NCI-H2081 (cell line): ENCODE measurements at places on chromosomes 12 and 14.

DNA sequence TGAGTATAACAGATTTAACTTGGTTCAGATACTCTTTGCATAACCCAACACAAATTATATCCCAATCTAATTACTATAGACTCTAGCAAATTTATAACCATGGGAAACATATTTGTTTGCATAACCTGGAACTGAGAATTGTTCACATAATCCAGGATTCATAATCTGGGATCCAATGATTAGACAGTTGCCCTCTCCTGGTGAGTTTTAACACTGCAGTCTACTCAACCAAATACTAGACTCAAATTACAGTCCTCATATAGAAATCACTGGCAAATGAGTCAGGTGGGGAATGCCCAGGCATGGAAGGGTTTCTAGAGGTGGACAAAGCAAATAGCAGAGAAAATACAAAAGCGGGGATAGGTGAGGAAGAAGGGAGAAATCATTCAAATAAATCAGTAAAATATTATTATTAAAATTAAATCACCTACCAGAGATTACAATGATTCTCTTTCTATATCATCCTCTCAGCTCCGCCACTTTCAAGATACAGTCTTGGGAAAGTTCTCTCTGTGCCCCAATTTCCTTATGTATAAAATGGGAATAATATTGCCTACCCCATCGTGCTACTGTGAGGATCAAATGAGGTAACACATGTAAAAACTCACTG lies 9.4 kb downstream of the GCH1 start:
- peak; percentile 63 for DNase-seq

- no peak for DNase-seq
Observed at GRCh38 chr14:54200726-54201125, 196.1 kb upstream of the CDKN3 start.

GRCh38 chr12:113252494-113252893 lies 31.2 kb downstream of the TPCN1 start:
- DNase-seq, result no peak

DNA sequence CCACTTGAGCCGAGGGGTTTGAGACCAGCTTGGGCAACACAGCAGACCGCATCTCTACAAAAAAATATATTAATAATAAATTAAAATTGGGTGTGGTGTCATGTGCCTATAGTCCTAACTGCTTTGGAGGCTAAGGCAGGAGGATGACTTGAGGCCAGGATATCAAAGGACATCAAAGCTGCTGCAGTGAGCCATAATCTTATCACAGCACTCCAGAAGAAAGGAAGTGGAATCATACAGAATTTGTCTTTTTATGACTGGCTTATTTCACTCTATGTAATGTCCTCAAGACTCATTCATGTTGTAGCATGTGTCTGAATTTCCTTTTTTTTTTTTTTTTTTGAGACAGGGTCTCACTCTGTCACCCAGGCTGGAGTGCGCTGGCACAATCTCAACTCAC lies 43.9 kb upstream of the NUDT4 start:
- no peak for DNase-seq

- DNase-seq, result no peak
Observed at GRCh38 chr14:67192366-67192765, 3.1 kb downstream of the GARIN2 start.

DNA sequence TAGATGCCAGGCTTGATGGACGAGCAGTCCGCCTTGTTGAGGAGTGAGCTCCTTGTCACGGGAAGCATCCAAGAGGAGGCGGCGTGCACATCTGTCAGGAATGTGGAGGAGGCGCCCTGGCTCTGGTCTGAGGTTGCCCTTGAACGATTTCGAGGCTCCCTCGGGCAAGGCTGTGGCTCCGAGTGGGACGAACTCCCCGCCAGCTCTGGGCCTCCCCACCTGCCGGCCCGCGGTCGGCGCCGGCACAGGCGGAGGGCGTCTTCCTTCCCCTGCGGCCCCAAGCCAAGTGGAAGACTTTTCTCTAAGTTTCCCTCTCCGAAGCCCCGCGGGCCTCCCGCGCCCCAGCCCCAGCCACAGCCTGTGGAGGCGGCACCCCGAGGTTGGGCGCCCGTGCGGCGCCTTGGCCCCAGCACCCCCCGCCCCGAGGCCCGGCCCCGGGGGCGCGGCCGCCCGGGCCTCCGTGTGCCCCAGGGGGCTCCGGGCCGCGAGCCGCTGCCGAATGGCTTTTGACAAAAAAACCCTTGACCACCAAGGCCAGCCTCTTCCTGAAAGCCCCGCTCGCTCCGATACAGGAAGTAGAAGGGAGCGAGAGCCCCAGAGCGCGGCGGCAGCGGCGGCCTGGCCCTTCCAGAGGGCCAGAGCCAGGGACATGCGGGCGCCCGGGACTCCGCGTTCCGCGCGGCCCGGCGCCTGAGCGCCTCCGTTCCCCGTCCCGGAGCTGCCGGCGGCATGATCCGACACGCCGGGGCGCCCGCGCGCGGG lies at the start of gene RIN3:
Gene RIN3 (plus strand): TSS at position 578 of the 762 bp plus-strand sequence. CDS start 152 bp downstream, at position 730.
- DNase-seq, result no peak

- DNase-seq, result no peak
Observed at GRCh38 chr12:9361879-9362326, 153.7 kb upstream of the PZP start.

GRCh38 chr12:1890810-1891209 lies 27.6 kb downstream of the CACNA2D4 start:
- no peak for DNase-seq

GRCh38 chr12:107523775-107524535 lies 161.6 kb upstream of the PWP1 start:
- peak; percentile 87 for DNase-seq

DNA sequence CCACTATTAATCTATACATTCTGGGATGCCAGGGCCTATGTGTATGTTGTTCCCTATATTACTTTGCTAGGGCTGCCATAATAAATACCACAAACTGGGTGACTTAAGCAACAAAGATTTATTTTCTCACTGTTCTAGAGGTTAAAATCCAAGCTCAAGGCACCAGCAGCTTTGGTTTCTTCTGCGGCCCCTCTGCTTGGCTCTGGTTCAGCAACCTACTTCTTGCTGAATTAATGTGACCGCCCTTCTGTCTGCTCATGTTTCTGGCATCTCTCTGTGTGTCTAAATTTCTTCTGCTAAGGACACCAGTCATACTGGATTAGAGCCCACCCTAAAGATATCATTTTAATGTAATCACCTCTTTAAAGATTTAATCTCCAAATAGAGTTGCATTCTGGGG lies 84.7 kb downstream of the ZNF664 start:
- no peak for DNase-seq

- DNase-seq, result no peak
Observed at GRCh38 chr12:85457016-85457415, 177.0 kb downstream of the ALX1 start.

- no peak for DNase-seq
Observed at GRCh38 chr12:79422060-79422812, 268.5 kb downstream of the PAWR start.

DNA sequence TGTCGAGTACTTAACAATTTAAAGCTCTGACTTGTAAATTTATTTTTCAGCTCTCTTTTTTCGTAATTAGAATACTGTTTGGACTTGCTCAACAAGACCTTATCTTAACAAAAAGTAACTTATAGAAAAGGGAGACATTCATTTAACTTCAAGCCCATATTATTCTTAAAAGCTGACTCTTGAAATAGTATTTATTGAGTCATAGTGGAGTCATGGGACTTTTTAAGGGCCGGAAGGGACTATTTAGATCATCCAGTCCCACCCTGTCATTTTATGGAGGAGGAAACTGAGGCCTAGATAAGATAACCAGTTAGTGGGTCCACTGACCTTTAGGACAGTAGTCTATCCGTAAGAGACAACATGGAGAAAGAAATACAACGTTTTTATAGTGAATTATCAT lies 1.5 kb downstream of the RAP1B start:
- no peak for DNase-seq

DNA sequence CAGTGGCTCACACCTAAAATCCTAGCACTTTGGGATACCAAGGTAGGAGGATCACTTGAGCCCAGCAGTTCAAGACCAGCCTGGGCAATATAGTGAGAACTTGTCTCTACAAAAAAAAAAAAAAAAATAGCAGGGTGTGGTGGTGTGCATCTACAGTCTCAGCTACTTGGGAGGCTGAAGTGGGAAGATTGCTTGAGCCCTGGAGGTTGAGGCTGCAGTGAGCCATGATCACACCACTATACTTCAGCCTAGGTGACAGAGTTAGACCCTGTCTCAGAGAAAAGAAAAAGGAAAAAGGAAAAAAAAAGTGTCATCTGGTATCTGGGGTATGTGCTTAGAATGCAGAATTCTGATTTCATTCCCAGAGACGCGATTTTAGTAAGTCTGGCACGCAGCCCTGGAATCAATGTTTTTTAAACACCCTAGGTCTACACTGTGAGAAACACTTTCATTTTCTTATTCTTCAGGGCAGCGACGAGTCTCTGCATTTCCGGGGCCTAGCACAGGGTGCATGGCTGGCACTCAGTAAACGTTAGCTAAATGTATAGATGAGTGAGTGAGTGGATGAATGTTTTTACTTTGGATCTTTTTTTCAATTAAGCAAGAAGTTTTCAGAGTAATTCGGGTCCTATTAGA lies 243.8 kb upstream of the PWP1 start:
- no peak for DNase-seq

GRCh38 chr12:22689876-22690275 lies 64.9 kb downstream of the ETNK1 start:
- DNase-seq, result no peak

GRCh38 chr12:47901718-47902093 lies 3.1 kb downstream of the VDR start:
- no peak for DNase-seq

- no peak for DNase-seq
Observed at GRCh38 chr14:73358187-73358586, 100.2 kb downstream of the NUMB start.

- no peak for DNase-seq
Observed at GRCh38 chr14:99121319-99121875, 150.6 kb downstream of the BCL11B start.

GRCh38 chr12:48938805-48939204 lies 13.5 kb upstream of the FKBP11 start:
- no peak for DNase-seq

GRCh38 chr12:123919980-123920360 lies 52.7 kb downstream of the CCDC92 start:
- DNase-seq, result no peak

DNA sequence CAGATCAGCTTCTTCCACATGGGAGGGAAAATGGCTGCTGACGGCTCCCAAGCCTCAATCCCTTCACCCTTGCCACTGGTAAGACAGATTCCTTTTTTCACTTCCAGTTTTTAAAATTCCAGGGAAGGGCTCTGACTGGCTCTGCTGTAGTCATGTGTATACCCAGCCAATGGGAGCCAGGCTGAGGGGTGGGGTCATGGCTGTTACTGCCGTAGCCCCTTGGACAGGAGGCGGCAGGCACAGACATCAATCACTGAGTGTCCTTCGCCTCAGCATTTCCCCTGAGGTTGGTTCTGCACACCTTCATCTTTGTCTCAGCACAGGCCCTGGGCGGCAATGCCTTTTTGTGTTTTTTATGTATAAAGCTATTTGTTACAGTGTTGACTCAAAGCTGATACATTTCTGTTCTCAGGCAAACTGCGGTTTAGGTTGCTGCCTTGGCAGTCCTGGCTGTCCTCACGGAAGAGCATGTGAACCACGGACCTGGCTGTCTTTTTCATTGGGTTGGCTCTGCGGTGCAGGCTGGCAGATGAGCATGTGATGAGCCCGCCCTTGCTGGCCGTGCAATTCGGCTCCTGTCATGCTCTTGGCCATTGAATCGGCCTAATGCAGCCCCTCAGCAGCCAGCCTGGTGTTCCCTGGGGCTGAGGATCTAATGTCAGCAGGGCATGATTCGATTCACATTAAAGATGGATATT lies 74.3 kb downstream of the PPM1A start:
- peak; percentile 13 for DNase-seq

GRCh38 chr14:53367644-53368026 lies 214.5 kb upstream of the DDHD1 start:
- DNase-seq, result no peak

- no peak for DNase-seq
Observed at GRCh38 chr12:125902991-125903390, 837.8 kb downstream of the AACS start.

GRCh38 chr12:75862692-75863471 lies 168.7 kb downstream of the PHLDA1 start:
- DNase-seq, result peak; percentile 20

GRCh38 chr12:38689704-38690103 lies 215.7 kb downstream of the CPNE8 start:
- DNase-seq, result no peak

DNA sequence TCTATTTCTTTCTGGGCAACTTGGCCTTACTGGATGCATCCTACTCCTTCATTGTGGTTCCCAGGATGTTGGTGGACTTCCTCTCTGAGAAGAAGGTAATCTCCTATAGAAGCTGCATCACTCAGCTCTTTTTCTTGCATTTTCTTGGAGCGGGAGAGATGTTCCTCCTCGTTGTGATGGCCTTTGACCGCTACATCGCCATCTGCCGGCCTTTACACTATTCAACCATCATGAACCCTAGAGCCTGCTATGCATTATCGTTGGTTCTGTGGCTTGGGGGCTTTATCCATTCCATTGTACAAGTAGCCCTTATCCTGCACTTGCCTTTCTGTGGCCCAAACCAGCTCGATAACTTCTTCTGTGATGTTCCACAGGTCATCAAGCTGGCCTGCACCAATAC lies 5.3 kb downstream of the OR4N5 start:
- DNase-seq, result no peak

GRCh38 chr14:54221971-54222370 lies 174.8 kb upstream of the CDKN3 start:
- no peak for DNase-seq

DNA sequence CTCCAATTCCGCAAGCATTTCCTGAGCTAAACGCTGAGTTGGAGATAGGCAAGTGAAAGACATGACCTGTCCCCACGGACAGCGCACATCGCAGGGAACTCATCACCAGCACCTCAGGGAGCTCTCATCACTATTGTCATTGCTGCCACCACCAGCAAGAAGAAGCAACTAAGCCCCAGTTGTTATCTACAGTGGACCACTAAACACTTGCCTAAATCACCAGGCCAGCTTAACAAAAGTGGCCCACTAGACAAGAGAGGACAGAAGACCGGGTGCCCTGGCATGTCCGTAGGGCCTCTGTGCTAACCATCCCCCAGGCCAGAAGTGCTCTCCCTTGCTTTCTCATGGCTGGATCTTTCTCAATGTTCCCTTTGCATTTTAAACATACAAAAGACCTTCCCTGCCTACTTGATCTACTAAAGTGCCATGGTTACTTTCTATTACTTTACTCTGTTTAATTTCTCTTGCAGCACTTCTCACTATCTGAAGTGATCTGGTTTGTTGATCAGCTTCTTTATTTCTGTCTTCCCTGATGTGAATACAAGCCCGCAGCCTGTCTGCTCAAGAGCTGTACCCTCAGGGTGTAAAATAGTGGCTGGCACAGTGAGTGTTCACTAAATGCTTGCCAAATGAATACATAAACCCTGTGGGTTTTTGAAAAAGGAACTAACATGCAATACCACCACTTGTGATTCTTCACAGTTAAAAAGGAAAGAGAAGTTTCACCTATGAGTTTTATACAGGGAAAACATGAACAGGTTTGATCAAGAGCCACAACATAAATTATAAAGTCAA lies 60.9 kb upstream of the RFLNA start:
- DNase-seq, result no peak
